ENCODE measurements at places on chromosomes 6 and 20.

GRCh38 chr6:41222045-41222444 lies 6.1 kb upstream of the TREML4 start:
- DNase-seq = no peak

- no peak for DNase-seq
Observed at GRCh38 chr6:13766201-13766634, 48.1 kb downstream of the MCUR1 start.

DNA sequence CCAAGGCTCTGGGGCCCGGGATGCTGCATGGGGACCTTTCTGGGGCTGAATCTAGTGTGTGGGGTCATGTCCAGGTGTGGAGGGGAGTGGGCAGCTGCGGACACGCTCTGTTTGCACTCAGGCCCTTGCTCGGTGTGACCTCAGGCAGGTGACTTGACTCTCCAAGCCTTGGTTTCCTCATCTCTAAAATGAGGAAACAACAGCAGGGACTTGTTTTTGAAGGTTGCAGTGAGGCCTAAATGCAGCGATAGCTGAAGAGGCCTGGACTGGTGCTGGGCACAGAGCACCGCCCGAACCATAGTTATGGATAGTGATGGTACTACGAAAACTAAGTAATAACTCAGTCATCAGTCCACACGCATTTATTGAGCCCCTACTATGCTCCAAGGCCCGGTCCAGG lies 91.8 kb downstream of the NOL4L start:
- no peak for DNase-seq

DNA sequence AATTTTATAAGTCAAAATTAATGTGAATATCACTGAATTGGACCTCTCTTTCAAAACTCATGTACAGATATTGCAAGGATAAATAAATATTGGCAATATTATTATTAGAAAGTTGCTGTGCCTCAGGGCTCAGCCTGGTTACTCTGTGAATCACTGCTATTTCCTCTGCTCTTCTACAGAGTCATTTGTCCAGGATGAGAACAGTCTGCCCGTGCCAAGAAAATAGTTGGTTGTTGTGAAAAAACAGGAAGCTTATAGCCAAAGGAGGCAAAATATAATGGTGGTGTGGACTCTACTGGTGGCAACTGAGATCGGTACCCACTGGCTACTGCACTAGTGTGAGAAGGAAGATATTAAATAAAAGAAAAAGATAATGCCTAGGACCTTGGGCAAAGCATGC lies 93.6 kb downstream of the RIMS1 start:
- DNase-seq = no peak

DNA sequence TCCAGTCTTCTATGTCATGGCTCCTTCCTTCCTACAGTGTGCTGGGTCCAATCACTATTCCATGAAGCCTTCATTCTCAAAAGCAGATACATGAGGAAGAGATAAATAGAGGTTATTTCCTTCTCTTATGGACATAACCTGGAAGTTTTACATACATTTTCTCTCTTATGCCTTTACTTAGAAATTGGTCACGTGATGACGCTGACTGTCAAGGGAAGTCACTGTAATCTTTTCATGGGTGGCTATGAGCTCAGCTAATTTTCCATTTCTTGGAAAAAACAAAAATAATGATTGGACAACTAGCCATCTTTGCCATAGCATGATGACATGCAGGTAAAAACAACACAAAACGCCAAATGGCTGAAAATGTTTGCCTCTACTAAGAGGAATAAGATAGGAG lies 151.6 kb upstream of the PRSS16 start:
- no peak for DNase-seq

DNA sequence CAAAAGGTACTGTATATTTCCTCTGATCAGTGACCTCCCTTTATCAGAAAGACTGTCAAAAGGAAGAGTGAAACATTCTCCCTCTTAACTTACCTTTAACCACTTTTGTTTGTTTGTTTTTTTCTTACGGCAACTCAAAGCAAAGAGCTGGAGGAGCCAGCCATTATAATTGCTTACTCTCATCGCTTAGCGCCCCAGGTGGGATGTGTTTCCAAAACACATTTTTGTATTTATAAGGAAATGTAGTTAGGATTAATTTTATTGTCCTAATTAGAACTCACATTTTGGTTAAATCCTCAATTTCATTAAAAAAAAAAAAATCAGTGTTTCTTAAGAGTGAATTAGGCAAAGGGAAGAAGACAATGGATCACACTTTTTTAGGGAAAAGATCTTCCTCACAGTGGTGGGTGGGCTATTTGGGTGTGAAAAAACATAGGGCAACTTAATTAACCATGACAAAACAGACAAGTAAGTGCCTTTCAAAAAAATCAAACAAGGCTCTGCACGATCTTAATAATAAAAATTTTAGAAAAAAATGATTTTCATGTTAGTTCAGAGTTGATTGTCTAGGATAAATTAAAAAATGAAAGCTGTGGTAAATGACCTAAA lies 1.2 kb upstream of the PHACTR2 start:
- DNase-seq = no peak
